RPMI7951 (cell line): ENCODE measurements at places on chromosomes 5 and 9. TPM values are rescaled to one million over a fixed set of nuclear protein-coding genes. Genes with fewer than 3 reads are reported as not detected.

The JADE2 gene
- 8.3 and 10.7 TPM in 2 replicates for total RNA-seq

The FRMD3 gene
- total RNA-seq: 0.10 and 0.36 TPM in 2 replicates

The TIMD4 gene
- total RNA-seq: not detected in 2 replicates

The TPRN gene
- 1.1 and 3.7 TPM in 2 replicates for total RNA-seq

The NRARP gene
- 0.12 TPM in 1 of 2 replicates, not detected in the other for total RNA-seq

The MEF2C gene
- total RNA-seq: 20.8 and 32.1 TPM in 2 replicates

The RIC1 gene
- 20.6 and 23.3 TPM in 2 replicates for total RNA-seq

The SLCO6A1 gene
- 0.29 and 0.60 TPM in 2 replicates for total RNA-seq

DNA sequence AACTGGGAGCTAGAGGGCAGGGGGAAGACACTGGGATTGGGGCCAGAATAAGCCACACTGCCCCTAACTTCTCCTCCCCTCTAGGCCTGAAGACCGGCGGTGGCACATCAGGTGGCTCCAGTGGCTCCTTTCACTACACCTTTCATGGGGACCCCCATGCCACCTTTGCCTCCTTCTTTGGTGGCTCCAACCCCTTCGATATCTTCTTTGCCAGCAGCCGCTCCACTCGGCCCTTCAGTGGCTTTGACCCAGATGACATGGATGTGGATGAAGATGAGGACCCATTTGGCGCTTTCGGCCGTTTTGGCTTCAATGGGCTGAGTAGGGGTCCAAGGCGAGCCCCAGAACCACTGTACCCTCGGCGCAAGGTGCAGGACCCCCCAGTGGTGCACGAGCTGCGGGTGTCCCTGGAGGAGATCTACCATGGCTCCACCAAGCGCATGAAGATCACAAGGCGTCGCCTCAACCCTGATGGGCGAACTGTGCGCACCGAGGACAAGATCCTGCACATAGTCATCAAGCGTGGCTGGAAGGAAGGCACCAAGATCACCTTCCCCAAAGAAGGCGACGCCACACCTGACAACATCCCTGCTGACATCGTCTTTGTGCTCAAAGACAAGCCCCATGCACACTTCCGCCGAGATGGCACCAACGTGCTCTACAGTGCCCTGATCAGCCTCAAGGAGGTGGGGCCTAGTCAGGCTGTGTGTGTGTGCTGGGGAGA, 6.8 kb downstream of the DNAJB5 start:
- no peak for DNase-seq

DNA sequence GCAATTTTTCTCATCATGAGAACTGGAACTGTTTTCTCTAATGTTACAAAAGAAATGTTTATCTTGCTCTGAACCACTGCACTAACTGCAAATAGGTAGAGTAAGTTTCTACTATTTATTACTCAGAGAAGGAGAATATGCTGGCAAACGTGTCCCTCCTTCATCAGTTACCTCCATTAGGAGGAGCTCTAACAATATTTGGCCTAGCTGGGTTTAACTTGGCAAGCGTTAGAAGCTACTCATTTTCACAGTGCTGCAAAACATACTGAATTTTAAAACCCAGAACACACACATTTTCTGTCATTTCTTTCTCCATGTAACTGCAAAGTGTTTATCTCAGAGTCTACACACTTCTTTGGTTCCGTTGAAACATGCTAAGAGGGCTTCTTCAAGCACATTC, 101.0 kb upstream of the GABRG2 start:
- no peak for DNase-seq

DNA sequence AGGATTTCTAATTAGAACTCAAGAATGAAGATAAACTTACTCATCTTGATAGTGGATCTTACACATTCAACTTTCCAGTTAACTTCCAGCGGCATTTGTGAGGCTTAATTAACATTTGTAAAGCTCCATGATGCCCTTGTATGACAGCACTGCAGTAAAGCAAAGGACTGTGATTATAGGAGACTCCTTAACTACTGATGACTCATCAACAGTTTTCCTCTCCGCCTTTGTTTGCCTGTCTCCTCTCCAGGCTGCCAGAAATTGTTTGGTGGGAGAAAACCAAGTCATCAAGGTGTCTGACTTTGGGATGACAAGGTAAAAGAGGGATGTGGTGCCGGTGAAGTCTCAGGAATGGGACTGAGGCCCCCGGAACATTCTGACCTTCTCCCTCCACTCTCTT, 20.4 kb upstream of the CYFIP2 start:
- DNase-seq: peak; percentile 9

- DNase-seq: no peak
Observed at GRCh38 chr9:38435521-38435920, 11.3 kb upstream of the IGFBPL1 start.

GRCh38 chr9:91741522-91741921, 208.5 kb downstream of the ROR2 start:
- DNase-seq: peak; percentile 34

- DNase-seq: no peak
Observed at GRCh38 chr5:134879456-134879855, 5.3 kb downstream of the TXNDC15 start.

- DNase-seq: peak; percentile 80
Observed at GRCh38 chr9:16385590-16385989, 484.9 kb downstream of the BNC2 start.

DNA sequence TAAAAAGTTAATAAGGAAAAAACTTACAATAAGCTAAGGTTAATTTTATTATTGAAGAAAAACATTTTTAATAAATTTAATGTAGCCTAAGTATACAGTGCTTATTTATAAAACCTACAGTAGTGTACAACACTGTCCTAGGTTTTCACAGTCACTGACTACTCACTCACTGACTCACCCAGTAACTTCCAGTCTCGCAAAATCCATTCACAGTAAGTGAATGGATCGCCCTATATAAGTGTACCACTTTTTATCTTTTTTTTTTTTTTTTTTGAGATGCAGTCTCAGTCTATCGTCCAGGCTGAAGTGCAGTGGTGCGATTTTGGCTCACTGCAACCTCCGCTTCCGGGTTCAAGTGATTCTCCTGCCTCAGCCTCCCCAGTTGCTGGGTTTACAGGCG, 47.7 kb downstream of the FNIP1 start:
- DNase-seq: peak; percentile 58

- DNase-seq: no peak
Observed at GRCh38 chr5:2178071-2178477, 295.3 kb upstream of the IRX4 start.

DNA sequence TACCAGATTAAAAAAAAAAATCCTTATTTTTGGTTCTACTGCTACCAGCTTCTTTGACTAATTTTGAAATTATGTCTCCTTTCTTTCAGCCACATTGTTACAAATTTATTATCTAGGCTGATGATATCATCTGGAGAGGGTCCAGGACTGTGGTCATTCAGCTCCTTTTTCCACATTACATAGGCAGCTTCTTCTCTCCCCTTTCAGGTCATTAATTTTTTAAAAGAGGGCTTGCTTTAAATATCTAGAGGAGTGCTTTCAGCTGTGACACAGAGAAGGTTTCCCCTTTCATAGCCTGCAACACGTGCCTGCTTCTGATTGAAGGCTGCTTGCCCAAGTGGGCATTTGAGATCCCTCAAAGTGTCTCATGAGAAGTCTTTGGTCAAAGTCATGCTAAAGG, 155.7 kb upstream of the PAPPA start:
- peak; percentile 72 for DNase-seq

GRCh38 chr5:28864006-28864405, 1825.6 kb upstream of the CDH9 start:
- no peak for DNase-seq
